ENCODE measurements at places on chromosomes 4 and X.

GRCh38 chr4:184386271-184386781 is 88.0 kb downstream of the IRF2 start:
- DNase-seq, result no peak

DNA sequence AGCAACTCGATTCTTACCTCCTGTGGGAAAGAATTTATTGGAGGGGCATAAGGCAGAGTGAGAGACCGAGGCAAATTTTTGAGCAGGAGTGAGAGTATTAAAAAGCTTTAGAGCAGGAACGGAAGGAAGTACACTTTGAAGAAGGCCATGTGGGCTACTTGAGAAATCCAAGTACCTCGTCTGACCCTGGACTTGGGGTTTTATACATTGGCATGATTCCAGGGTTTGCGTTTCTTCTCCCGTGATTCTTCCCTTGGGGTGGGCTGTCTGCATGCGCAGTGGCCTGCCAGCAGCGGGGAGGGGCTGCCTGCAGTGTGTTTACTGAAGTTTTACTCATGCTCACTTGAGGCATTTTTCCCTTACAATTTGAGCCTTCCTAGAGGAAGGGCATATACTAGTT is 3.4 kb downstream of the GALNT7 start:
- no peak for DNase-seq

DNA sequence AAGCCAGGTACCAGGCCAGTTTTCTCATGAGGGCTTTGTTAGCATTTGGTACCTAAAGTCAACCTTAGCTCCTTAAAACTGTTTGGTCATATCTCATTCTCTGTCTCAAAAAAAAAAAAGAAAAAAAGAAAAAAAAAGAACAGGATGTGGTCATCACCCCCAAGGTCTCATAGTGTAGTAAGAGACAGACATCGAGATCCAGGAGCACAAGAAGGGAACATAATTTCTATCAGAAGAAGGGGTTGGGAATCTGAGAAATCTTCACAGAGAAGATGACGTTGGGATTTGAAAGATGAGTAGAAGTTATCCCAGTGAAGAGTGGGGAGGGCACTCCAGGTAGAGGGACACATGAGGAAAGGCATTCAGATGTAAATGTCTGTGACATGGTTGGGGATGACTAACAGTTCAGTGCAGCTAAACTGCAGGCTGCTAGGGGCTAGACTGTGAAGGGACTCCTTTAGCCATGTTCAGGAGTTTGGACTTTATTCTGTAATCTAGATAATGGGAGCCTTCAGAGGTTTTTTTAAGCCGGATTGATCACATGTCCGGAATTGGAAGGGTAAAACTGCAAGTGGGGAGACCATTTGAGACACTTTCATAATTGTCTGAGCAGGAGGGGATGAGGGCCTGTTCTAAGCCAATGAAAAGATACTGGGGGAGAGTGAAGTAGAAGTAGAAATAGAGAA is 26.9 kb upstream of the GJB1 start:
- no peak for DNase-seq

DNA sequence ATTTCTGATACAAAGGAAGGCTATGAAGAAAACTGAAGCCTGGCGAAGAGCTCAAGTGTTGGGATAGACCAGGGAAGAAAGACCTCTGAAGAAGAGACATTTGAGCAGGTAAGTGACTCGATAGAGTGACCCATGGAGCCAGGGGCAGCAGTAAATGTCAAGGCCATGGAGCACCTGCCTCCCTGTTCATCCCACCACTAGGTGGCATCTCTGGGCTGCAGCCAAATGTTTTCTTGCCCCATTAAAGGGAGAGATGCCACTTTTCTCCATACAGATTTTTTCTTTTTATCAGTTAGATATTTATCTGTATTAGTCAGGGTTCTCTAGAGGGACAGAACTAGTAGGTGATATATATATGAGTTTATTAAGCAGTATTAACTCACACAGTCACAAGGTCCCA is 4.9 kb upstream of the ZNF81 start:
- DNase-seq, result peak; percentile 54

- no peak for DNase-seq
Measured at GRCh38 chr4:17704020-17704650, 77.3 kb downstream of the FAM184B start.

GRCh38 chrX:72216973-72217372 is 21.9 kb downstream of the ERCC6L start:
- DNase-seq, result no peak

Measured in NCI-H460 (cell line).